RWPE2 (cell line): ENCODE measurements at places on chromosomes 6 and 20.

GRCh38 chr6:138162111-138162954 lies 594 bp downstream of the ARFGEF3 start:
- DNase-seq: no peak
- peak overlapping the region; percentile 53 for H3K4me3 ChIP-seq
- H3K4me1 ChIP-seq: no peaks in the 10 kb centered on the region
- H3K27me3 ChIP-seq: peaks cover 15% of the 10 kb centered on the region

GRCh38 chr6:143700684-143701348 lies 23.1 kb downstream of the PHACTR2 start:
- H3K27ac ChIP-seq: no peak overlapping the region
- H3K4me3 ChIP-seq: no peak overlapping the region
- peaks cover 16% of the 10 kb centered on the region for H3K4me1 ChIP-seq
- H3K36me3 ChIP-seq: no peaks in the 10 kb centered on the region

DNA sequence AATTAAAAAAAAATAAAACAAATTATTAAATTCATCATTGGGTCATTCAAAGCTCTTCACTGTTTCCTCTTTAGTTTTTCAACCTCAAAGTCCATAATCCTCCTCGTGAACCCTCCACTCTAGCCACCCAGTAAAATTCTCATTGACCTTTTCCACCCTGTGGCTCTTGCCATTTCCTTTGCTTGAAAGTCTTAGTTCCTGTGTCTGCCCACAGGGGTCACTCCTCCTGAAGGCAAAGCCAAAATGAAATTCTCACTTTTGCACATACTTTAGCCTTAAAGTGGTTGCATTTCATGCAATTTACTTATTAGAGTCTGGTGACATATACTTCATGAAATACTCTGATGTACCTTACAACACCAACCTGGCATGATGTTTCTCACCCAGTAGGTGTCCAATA lies 263.7 kb downstream of the BMP2 start:
- no peaks in the 10 kb centered on the region for H3K27me3 ChIP-seq
- no peak overlapping the region for H3K4me3 ChIP-seq
- no peaks in the 10 kb centered on the region for H3K4me1 ChIP-seq

- H3K4me3 ChIP-seq: no peak overlapping the region
- peaks cover 10% of the 10 kb centered on the region for H3K36me3 ChIP-seq
These were observed 2.5 kb upstream of the C4A start for GRCh38 chr6:31979238-31979898.

- H3K27me3 ChIP-seq: no peaks in the 10 kb centered on the region
- no peak for DNase-seq
- no peak overlapping the region for H3K27ac ChIP-seq
- H3K4me3 ChIP-seq: no peak overlapping the region
- no peaks in the 10 kb centered on the region for H3K36me3 ChIP-seq
These were observed 76.2 kb downstream of the SNX5 start for GRCh38 chr20:17892189-17892938.

DNA sequence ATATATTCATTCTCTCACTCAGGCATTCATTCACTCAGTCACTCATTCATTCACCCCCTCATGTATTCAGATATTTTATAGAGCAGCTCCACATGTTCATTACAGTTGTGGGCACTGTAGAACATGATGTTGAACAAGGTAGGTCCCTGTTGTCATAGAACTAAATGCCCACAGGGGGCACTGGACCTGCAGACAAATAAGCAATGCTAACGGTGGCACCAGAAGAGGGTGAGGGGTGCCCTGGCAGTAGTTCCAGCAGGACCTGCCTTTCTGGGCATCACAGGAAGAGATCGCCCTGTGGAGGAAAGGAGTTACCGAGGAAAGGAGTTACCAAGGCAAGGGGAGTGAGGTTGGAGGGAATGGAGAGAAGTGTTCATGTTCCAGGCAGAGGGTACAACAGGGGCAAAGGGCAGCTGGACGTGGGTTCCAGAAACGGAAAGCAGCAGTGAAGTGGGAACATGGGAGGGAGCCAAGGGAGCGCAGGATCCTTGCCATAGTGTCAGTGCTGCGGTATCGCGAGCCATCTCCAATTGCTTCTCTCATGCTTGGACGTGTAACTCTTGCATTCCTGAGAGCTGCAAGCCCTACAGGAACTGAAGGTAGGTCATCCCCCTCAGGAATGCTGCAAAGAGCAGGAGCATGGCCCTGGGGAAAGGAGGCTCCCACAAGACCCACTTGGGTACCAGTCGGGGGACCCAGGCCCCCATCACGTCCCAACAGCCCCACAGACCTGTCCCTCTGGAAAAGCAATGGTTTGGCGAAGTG lies 128.2 kb downstream of the EDN3 start:
- no peaks in the 10 kb centered on the region for H3K4me1 ChIP-seq
- no peaks in the 10 kb centered on the region for H3K27me3 ChIP-seq
- H3K36me3 ChIP-seq: no peaks in the 10 kb centered on the region
- H3K27ac ChIP-seq: no peak overlapping the region

DNA sequence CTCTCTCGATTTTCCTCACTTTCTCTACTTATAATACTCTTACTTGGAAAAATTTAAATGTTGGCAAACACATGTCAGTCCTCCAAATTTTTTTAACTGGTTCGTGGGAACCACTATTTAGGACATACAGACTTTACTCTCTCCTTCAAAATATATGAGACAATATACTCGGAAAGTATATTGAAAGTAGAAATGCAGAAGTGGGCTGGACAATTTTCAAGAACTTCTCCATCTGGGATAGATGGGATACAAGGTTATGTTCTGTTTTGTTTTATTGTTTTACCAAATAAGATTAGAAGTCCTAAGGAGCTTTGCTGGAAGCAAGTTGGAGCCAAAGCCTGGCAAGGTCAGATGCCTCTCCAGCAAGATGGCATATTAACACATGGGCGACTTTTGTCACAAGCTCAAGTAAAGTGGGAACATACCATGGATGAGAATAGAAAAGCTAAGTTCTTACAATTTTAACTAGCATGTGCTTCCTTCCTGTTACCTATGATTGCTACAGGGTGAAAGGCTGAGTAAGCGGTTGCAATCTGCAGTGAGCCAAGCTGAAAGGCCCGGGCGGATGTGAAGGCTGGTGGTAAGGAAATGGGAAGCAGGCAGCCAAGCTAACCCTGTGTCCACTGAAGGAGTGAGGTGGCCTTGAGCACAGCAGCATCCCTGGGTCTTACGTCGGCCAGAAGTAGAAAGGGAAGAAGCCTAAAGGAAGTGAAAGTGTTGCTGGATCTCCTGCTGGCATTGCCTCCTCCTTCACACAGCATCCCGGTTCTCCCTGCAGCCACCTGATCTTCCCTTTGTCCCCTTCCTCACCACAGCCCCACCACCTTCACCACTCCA lies 7.1 kb downstream of the MAP3K5 start:
- H3K4me1 ChIP-seq: peaks cover 23% of the 10 kb centered on the region
- H3K27ac ChIP-seq: no peak overlapping the region
- no peak overlapping the region for H3K4me3 ChIP-seq
- no peaks in the 10 kb centered on the region for H3K27me3 ChIP-seq
- H3K36me3 ChIP-seq: no peaks in the 10 kb centered on the region

DNA sequence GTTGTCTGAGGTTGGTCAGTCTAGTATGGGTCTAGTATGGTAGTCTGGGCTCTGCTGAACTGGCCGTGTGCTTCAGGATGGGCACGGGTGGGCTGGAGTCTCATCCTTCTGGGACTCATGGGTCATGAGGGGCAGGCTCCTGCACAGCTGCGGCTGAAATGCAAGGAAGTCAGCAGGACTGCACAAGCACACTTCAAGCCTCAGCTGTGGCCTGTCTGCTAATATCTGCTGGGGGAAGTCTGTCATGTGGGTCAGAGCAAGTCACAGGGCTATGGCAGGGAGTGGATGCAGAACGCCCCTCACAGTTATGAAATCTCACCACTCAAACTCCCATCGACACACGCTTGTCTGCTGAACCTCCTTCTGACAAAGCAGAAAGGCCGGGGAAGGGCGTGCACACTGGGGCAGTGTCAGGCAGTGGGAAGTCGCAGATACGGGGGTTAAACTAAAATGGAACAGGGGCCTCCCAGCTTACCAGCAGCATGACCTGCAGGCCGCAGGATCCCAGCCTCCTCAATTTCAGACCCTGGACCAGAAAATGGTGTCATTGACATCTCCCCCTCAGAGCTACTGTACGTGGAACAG lies 229.5 kb downstream of the SMOC2 start:
- H3K36me3 ChIP-seq: no peaks in the 10 kb centered on the region
- H3K27me3 ChIP-seq: no peaks in the 10 kb centered on the region
- peaks cover 14% of the 10 kb centered on the region for H3K4me1 ChIP-seq
- H3K27ac ChIP-seq: no peak overlapping the region

- no peaks in the 10 kb centered on the region for H3K4me1 ChIP-seq
- no peak overlapping the region for H3K4me3 ChIP-seq
- DNase-seq: no peak
- H3K27ac ChIP-seq: no peak overlapping the region
These were observed 360.1 kb downstream of the PLCB1 start for GRCh38 chr20:8492173-8492572.

GRCh38 chr20:50717974-50718761 lies 13.2 kb upstream of the PARD6B start:
- no peak overlapping the region for H3K4me3 ChIP-seq
- no peaks in the 10 kb centered on the region for H3K27me3 ChIP-seq

DNA sequence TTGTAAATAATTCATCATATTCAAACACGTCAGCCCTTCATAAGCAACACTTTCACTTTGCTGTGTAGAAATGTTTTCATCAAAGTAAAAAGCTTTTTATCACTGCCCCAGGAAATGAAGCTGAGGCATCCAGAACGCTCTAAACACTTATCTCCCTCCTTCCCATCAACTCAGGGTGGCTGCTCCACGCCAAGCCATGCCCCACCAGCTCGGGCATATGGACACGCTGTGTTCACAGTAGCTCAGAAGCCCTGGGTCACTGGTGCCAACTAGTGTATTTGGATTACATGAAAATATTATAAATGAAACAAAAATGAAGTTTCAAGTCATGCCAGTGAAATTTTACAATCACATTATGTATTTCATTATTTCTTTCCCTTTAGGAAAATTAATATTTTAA lies 10.3 kb downstream of the PDE10A start:
- DNase-seq: no peak
- H3K4me1 ChIP-seq: no peaks in the 10 kb centered on the region
- no peak overlapping the region for H3K27ac ChIP-seq
- H3K36me3 ChIP-seq: no peaks in the 10 kb centered on the region
